ENCODE measurements at places on chromosomes 12 and 14. TPM values are rescaled to one million over a fixed set of nuclear protein-coding genes. Genes with fewer than 3 reads are reported as not detected.

GRCh38 chr12:47123730-47124129 is 44.0 kb upstream of the AMIGO2 start:
- H3K4me1 ChIP-seq = no peaks in the 10 kb centered on the region
- no peak overlapping the region for H3K27ac ChIP-seq

DNA sequence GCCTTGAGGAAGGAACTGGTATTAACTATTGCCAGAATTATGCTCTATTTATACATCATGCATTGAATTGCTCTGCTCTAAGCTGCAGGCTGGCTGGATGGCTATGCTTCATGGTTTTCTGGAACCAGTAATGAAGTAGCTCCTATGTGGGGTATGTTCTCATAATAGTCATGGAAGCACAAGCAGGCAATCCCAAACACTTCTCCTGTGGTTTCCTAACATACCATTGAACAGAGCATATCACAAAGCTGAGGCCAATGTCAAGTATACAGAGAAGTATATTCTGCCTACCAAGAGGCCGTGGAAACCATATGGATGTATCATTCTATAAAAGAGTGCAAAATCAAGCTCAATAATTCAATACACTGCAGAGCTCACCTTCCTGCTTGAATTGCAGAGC is 1752.4 kb upstream of the FLRT2 start:
- H3K36me3 ChIP-seq = no peaks in the 10 kb centered on the region
- no peaks in the 10 kb centered on the region for H3K27me3 ChIP-seq
- DNase-seq = no peak
- no peak overlapping the region for H3K27ac ChIP-seq

DNA sequence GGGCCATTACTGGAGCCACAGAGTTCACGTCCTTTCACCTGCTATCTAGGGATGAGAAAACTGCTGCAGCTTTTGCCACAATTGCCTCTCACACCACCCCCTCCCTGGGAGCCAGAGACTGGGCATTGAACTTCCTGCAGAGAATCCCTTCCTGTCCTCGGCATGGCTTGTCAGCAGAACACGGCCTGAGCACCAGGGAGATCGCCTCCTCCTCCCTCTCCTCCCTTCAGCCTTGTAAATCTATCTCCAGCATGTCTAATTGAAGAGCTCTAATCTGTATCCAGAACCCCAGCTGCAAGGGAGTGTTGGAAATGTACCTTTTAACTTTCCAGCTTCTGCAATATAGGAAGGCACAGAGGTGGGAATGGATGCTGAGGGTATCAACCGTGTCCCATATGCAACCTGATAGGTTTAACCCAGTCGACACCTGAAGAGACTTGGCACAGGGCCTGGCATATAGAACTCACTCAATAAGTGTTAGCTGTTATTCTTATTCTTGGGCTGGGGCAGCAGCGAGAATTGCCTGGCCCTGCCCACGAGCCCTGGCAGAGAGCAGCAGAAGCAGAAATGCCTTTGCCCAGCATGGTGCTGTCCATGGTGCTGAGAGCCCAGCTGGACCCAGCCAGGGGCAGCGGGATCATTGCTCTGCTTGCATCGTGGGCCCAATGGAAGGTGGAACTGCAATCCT is 26.8 kb downstream of the TMEM63C start:
- H3K4me3 ChIP-seq = no peak overlapping the region
- peak; percentile 69 for DNase-seq
- H3K4me1 ChIP-seq = no peaks in the 10 kb centered on the region

DNA sequence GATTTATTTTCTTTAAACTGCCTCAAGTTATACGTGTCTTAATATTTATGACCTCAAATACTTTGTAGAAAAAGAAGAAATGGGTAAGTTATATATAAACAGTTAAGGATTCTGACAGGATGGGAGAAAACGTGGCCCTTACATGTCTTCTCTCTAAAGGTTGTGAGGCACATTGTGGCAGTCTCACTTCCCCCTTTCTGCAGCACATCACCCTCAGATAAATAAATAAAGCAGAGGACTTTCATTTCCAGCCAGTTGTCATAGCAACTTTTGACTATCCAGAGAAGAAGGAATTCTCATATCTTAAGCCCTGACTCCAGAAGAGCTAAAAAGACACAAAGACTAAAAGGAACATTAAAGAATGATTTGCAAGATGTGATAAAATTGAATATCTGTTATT is 28.8 kb upstream of the CEP83 start:
- H3K4me3 ChIP-seq = no peak overlapping the region
- H3K36me3 ChIP-seq = no peaks in the 10 kb centered on the region
- no peaks in the 10 kb centered on the region for H3K27me3 ChIP-seq
- DNase-seq = no peak
- no peaks in the 10 kb centered on the region for H3K4me1 ChIP-seq

- no peaks in the 10 kb centered on the region for H3K36me3 ChIP-seq
- no peak for DNase-seq
- no peak overlapping the region for H3K27ac ChIP-seq
- peaks cover 62% of the 10 kb centered on the region for H3K27me3 ChIP-seq
- no peaks in the 10 kb centered on the region for H3K4me1 ChIP-seq
Observed at GRCh38 chr12:132465269-132466190, 24.4 kb upstream of the FBRSL1 start.

- peak within 1 kb of the TSS; percentile 17 for H3K27ac ChIP-seq
- H3K27me3 ChIP-seq = peaks cover 20% of the 10 kb centered on the region
- no peaks in the 10 kb centered on the region for H3K36me3 ChIP-seq
- H3K4me1 ChIP-seq = peaks cover 18% of the 10 kb centered on the region
Observed at GRCh38 chr12:4562034-4562657, at the start of gene DYRK4. Gene DYRK4, plus strand, starts transcription at chr12:4562208. Its CDS starts 38 bp downstream, at chr12:4562246.

- peaks cover 83% of the 10 kb centered on the region for H3K36me3 ChIP-seq
- no peaks in the 10 kb centered on the region for H3K4me1 ChIP-seq
- no peak overlapping the region for H3K27ac ChIP-seq
- no peak for DNase-seq
- H3K4me3 ChIP-seq = no peak overlapping the region
Observed at GRCh38 chr12:109581856-109582255, 8.3 kb downstream of the MVK start.

DNA sequence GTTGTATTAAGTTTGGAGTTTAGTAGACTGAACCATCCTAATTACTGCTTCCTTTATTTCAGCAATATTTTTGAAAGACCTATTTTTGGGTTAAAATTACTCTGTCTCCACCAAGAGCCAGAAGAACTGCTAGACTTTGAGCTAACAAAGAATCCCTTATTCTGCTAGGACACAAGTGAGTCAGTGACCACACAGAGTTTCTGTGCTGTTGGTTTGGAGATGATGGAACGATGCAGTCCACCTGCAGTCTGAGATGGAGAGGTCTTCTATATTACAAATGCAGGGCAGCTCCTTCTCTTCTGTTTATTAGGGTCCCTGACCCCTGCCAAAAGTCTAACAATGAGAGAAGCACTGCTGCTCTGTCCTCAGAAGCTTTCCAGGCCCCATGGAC is 6.7 kb upstream of the STXBP6 start:
- no peak overlapping the region for H3K4me3 ChIP-seq
- H3K36me3 ChIP-seq = no peaks in the 10 kb centered on the region
- H3K27me3 ChIP-seq = no peaks in the 10 kb centered on the region
- H3K4me1 ChIP-seq = no peaks in the 10 kb centered on the region

DNA sequence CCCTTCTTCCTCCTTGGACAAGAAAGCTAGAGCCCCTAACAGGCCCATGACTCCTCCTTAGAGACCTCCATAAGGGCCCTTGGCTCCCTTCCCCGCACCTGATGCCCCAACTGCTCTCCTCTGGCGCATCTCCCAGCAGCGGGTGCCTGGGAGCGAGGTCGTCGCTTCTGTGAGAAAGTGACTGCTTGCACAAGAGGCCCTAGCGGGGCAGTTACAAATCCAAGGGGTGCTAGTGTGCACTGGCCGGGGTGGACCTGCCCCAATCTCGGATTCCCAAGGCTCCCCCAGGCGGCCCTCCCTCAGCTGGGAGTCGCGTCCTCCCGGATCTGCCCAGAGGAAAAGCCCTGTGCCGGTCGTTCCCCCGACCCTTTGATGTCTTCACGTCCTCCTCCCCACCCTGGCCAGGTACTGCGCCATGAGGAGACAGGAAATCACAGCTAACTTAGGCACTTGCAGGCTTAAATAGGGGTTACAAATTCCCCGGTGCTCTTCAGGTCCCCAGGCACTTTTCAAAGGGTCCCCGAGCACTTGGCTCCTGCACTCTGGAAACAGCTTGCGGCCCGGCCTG is 2.8 kb downstream of the NKX2-8 start:
- no peak for DNase-seq
- no peak overlapping the region for H3K4me3 ChIP-seq
- H3K27ac ChIP-seq = no peak overlapping the region
- H3K27me3 ChIP-seq = peaks cover 100% of the 10 kb centered on the region
- H3K36me3 ChIP-seq = no peaks in the 10 kb centered on the region

GRCh38 chr14:93142854-93143652 is 27.3 kb upstream of the ITPK1 start:
- H3K27ac ChIP-seq = no peak overlapping the region
- no peaks in the 10 kb centered on the region for H3K27me3 ChIP-seq
- no peaks in the 10 kb centered on the region for H3K36me3 ChIP-seq
- H3K4me3 ChIP-seq = no peak overlapping the region
- H3K4me1 ChIP-seq = peaks cover 10% of the 10 kb centered on the region

- H3K27me3 ChIP-seq = peaks cover 7% of the 10 kb centered on the region
- no peak overlapping the region for H3K27ac ChIP-seq
- H3K36me3 ChIP-seq = no peaks in the 10 kb centered on the region
- H3K4me3 ChIP-seq = no peak overlapping the region
- no peaks in the 10 kb centered on the region for H3K4me1 ChIP-seq
Observed at GRCh38 chr12:24929953-24930352, 18.9 kb downstream of the BCAT1 start.

DNA sequence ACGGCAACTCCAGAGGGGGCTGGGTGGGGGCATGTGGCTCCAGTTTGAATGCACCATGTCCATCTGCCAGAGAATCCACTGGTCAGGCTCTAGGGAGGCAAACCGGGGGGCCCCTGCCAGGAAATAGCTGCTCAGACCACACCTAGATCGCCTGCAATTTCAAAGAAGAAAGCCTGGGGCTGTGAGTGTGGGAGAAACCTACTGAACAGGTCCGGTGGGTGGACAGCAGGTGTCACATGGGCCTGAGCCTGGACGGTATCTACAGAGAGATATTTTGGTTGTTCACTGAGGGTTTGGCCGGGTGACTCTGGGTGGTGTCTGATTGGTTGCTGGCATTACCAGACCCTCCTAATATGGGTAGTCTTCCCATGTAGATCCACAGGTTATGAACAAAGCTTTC is 32.0 kb downstream of the DAO start:
- H3K36me3 ChIP-seq = no peaks in the 10 kb centered on the region
- no peak for DNase-seq
- H3K27me3 ChIP-seq = no peaks in the 10 kb centered on the region
- peaks cover 4% of the 10 kb centered on the region for H3K4me1 ChIP-seq
- H3K4me3 ChIP-seq = no peak overlapping the region
- H3K27ac ChIP-seq = no peak overlapping the region

DNA sequence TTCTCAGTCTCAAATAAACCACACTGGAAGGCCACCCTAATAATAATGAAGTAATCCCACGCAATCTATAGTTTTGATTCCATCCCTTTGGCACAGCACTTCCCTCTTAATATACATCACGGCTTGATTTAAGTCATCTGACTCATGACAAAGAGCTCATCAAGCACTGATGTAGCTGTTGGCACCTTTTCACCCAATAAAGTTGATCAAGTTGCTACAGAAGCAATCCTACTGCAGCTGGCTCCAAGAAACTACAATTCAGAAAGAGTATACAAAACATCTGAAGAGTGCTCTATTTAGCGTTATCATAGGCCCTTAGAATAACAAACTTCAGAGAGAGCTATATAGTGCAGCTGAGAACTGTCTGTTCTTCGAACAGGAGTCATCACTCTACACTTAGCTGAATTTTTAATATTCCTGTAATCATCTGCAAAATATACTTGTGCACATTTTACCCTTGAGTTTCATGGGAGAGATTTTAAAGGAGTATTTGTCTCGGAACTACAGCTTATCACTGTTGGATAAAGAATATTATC is 94.9 kb downstream of the OSBPL8 start:
- no peaks in the 10 kb centered on the region for H3K36me3 ChIP-seq
- no peak for DNase-seq
- no peak overlapping the region for H3K4me3 ChIP-seq
- H3K4me1 ChIP-seq = peaks cover 51% of the 10 kb centered on the region
- H3K27me3 ChIP-seq = no peaks in the 10 kb centered on the region

DNA sequence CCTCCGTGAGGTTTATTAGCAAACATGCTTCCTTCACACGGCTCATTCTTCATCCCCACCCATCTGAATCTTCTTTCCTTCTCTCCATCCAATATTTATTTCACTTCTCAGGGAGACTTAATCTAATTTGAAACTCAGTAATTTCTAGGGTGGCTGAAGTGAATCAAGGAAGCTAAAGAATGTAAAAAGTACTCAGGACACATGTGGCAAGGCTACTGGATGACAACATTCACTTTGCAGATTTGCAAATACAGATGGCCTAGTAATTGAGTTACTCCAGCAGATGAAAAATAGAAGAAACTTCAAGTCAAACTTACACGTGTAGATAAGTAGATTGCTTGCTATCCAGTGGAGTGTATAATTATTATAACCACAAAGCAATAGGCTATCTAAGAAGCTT is 15.4 kb upstream of the BEST3 start:
- peaks cover 3% of the 10 kb centered on the region for H3K27me3 ChIP-seq
- H3K4me3 ChIP-seq = no peak overlapping the region
- DNase-seq = no peak
- H3K27ac ChIP-seq = no peak overlapping the region

Gene AKAP5
- total RNA-seq = 0.19 TPM

Gene ANO4
- total RNA-seq = not detected

Gene MRPL42
- total RNA-seq = 47.0 TPM

Gene AVPR1A
- total RNA-seq = 1.3 TPM

Gene BRF1
- total RNA-seq = 19.8 TPM

Gene KIF26A
- 6.5 TPM for total RNA-seq

Gene NANOG
- not detected for total RNA-seq

All from left ventricle myocardium inferior (tissue), 1 donor.